ENCODE measurements at places on chromosomes 7 and 10. TPM values are rescaled to one million over a fixed set of nuclear protein-coding genes. Genes with fewer than 3 reads are reported as not detected.

Gene NRAP
- not detected for total RNA-seq

Gene SLC18A2
- total RNA-seq, result 4.6 TPM

Gene CTNNA3
- 0.72 TPM for total RNA-seq

Gene PTPRZ1
- 0.98 TPM for total RNA-seq

Gene FAM25A
- total RNA-seq, result not detected
